MV-4-11 (cell line): ENCODE measurements at places on chromosomes 1 and 21.

GRCh38 chr1:223622132-223622842 is 43.2 kb downstream of the CAPN8 start:
- DNase-seq: no peak

DNA sequence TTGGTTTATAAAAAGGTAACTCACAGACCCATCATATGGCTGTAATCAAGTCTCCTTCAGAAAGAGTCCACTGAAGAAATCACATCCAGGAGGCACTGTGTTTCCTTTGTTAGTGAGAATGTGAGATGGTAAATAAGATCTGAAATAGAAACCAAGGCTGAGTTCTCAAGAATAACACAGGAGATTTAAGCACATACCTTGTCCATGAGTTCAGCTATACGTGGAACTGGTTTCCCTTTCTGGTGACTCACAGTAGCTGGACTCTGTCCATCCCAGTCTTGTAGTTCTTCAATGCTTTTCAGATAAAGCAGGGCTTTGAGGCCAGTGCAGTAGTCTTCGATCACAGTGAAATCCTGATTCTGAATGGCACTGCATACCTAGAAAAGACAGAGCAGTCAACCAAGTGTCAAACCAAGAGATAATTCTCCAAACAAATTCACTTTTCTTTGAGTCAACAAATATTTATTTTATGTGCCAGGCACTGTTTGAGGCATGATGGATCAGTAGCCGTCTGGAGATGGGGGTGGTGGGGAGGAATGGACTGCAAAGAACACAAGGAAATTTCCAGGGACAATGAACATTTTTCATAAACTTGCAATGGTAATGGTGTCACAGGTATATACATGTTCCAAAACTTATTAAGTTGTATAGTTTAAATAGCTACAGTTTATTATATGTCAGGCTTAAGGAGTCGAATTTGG is 471.4 kb downstream of the PTBP2 start:
- DNase-seq: no peak

GRCh38 chr21:37220433-37220980 is 46.6 kb downstream of the VPS26C start:
- DNase-seq: peak; percentile 69

- DNase-seq: no peak
Observed at GRCh38 chr1:11620924-11621323, 33.3 kb downstream of the FBXO2 start.

- no peak for DNase-seq
Observed at GRCh38 chr1:46490656-46491442, 1.2 kb downstream of the DMBX1 start.

GRCh38 chr1:244412176-244412575 is 39.5 kb downstream of the ADSS2 start:
- no peak for DNase-seq

GRCh38 chr1:234533034-234533891 is 54.3 kb upstream of the TARBP1 start:
- DNase-seq: no peak
